ENCODE measurements at places on chromosomes 1 and 21.
A peak's percentile ranks its signal among the peaks of the same experiment; 100 is the strongest.

DNA sequence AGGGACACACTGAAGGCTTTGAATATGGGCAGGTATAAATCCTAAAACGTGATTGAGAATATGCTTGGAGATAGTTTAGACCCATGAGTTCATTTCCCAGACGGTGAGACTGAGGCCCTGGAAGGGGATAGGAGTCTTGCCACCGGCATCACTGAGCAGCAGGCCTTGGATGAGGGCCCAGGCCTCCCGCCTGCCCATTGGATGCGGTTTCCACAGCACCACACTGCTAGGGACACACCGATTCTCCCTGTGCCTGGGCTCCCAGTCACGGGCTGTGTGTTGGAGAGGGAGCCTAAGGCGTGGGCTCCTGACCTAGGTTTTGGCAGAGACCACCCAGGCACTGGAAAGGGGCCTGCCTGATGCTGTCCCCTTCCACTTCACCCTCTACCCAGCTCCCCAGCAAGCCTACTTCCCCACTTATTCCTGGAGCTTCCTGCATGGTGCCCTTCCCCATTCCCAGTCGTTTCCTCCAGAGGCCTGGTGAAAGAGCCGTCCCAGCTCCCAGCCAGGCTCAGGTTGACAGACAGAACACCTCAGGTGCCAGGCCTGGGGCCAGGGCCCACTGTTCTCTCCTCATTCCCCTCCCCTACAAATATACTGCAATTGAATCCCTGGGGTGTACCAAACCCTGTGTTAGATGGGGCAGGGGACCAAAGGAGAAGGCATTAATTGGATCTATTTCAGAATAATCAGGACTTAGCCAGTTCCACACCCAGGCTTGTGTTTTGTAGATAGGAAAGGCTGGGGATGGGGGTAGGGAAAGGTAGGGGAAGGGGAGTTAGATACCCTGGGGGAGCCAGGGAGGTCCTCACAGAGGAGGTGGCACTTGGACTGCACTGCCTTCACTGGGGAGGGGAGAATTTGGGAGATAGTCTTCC is 3.4 kb downstream of the FOXO6 start:
- no peak for DNase-seq

GRCh38 chr1:25009671-25010262 is 79.7 kb upstream of the RUNX3 start:
- no peak for DNase-seq

DNA sequence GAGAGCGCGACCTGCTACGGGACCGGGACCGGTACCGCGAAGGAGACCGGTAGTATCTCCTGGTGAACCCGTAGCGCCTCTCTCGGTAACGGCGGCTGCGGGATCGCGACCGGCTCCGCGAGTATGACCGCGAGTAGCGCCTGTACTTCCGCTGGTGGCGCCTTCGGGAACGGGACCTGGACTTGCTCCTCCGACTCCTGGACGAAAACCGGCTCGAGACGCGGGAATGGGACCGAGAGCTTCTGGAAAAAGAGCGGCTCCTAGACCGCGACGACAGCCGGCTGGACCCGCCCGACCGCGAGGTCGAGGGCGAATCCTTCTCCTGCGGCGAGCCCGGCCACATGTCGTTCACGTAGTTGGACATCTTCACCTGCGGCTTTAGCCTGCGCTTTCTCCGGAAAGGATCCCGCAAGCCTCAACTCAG is 642 bp downstream of the RSRP1 start:
- DNase-seq, result no peak

GRCh38 chr1:160682983-160683865 is 28.4 kb downstream of the CD48 start:
- DNase-seq, result no peak

DNA sequence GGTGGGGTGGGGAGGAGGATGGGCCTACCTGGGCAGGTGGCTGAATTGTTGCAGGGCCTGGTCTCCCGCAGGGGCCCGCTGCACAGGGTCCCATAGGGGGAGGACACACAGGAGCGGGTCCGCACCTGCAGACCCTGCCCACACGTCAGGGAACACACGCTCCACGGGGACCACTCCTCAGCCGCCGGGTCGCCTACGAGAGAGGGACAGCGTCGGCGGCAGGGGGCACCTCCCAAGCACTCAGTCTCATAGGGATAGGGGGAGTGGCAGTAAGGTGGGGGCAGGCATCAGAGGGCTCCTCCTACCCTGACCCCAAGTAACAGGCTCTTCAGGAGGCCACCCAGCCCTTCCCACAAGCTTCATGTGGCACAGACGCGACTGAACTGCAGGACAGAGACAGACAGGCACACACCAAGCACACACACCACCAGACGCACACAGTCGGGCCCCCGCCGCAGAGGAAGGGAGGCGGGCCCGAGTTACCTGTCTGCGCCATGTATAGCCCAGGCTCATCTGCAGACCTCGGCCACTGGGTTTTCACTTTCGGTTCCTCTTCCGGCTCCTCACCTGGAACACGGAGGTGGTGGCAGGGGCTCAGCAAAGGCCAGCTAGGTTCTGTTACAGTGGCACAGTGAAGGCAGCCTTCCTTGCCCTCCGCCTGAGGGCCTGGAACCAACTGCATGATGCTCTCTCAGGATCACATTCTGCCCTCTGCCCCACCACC is 19.8 kb downstream of the ADGRB2 start:
- no peak for DNase-seq

- no peak for DNase-seq
Measured at GRCh38 chr1:82778612-82779011, 977.9 kb downstream of the ADGRL2 start.

GRCh38 chr1:119964673-119965363 is 68.5 kb upstream of the ADAM30 start:
- DNase-seq, result no peak

DNA sequence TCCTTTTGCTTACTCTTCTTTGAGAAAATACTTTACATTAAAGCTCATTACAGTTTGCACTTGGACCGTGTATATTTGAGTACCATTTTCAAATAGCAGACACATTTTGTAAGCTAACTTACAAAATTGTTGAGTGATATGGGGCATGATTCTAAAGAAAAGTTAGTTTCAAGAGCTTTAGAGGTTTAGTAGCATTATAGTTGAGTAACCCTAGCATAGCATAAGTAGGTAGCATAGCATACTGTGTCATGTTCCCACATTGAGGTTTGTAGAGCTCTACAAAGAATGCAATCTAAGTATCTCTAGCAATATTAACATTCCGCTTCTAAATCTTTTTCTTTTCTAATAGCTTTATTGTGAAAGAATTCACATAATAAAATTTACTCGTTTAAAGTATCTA is 92.0 kb downstream of the ITSN1 start:
- DNase-seq, result no peak

DNA sequence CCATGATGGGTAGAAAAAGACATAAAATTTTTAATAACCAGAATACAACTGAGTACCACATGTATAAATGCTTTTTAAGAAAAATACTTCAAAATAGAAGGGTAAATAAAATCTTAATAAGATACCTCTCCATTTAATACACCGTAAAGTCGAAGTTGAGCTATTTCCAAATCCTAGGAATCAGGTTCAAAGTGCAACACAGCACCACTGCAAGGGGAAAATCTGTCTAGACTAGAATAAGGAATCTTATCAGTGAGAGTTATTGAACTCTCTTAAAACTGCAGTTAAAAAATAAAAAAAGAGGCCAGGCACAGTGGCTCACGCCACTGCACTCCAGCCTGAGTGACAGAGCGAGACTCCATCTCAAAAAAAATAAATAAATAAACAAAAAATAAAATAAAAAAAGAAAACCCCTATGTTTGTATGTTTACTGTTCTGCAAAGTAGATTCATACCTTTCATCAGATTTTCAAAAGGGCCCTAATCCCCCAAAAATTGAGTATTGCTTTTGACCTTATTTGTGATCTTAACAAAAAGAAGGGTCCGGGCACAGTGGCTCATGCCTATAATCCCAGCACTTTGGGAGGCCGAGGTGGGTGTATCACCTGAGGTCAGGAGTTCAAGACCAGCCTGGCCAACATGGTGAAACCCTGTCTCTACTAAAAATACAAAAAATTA is 109.0 kb downstream of the EIF4G3 start:
- DNase-seq, result no peak

GRCh38 chr1:85865213-85865612 is 157.0 kb upstream of the ZNHIT6 start:
- no peak for DNase-seq

- peak; percentile 51 for DNase-seq
Measured at GRCh38 chr21:45892916-45893739, 88.4 kb upstream of the COL6A1 start.

- no peak for DNase-seq
Measured at GRCh38 chr1:247295746-247296145, 35.9 kb downstream of the ZNF496 start.

DNA sequence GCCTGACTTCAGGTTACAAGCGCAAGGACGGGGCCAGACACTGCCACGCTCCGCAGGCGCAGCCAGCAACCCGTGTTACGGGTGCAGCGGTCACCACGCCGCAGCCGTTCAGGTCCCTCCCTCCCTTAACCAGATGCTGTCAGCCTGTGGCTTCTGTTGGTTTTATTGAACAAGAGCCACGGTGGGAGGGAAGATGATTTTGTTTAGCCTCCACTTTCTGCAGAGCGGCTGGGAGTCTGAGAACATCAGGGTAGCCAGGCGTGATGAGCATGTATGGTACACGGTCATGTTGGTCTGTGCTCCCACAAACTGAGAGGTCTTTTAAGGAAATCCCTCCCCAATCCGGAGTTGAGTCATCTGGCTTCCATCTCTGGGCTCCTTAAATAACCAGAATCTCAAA is 18.5 kb upstream of the ADARB1 start:
- DNase-seq, result no peak

GRCh38 chr1:115647919-115648650 is 6.3 kb downstream of the VANGL1 start:
- no peak for DNase-seq

DNA sequence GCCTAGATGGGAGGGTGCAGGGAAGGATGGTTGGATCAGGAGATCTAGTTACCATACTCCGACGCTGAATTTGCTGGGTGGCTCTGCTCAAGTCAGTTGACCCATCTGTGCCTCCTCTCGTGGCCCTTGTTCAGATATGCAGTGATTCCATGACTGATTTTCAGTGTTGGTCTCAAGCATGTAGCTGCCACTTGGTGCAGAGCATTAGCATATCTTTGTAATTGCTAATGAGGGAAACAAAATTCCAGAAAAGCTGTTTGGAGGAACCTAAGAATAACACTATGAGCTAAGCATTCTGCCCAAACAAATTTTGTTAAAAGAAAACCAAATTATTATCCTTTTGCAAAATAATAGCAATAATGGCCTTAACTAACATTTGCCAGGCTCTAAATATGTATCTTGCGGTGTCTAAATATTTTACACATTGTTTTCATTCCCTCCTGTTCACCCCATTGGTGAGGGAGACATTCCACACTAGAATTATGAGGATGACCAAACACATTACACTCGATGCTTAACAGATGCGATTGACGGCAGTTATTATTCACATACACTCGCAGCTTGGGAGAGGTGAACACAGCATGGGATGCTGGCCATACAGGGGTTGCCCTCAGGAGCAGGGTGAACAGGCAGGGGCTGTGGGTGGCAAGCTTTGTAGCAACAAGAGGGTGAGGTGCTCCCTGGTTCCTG is 69.1 kb downstream of the KCNJ15 start:
- no peak for DNase-seq

DNA sequence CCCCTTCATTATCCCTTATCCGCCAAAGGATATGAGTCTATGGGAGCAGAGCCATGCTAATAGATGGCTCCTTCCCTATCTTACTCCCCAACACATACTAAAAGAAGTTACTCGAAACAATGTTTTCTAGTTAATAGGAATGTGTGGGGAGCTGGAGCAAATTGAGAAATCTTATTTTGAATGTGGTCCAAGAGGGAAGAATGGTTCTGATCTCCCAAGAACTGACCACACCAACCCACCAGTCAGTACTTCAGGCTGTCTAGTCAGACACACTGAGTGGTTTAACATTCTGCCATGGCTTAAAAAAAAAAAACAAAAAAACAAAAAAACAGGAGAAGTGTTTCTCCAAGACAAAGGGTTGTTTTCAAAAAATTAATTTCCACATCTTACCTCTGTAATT is 31.5 kb upstream of the DNASE2B start:
- DNase-seq, result no peak

DNA sequence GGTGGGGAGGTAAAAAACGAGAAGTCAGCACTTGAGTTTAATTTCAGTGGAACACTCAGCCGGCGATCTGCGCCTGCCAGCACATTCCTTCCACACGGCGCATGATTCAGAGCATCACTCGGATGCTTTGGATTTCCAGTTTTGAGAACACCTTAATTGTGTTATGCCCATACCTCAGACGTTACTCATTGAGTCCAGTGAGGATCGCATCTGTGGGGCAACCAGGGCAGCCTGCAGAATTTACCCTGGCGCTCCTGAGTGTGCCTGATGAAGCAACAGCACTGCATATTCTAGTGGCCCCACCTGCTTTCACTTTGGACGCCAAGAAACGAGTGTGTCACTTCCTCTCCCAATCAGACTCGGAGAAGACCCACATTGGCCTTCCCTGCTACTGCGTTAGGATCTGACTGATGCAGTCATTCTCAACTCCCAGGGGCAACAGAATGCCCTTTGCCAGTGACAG is 19.9 kb downstream of the FAM89A start:
- DNase-seq, result no peak

DNA sequence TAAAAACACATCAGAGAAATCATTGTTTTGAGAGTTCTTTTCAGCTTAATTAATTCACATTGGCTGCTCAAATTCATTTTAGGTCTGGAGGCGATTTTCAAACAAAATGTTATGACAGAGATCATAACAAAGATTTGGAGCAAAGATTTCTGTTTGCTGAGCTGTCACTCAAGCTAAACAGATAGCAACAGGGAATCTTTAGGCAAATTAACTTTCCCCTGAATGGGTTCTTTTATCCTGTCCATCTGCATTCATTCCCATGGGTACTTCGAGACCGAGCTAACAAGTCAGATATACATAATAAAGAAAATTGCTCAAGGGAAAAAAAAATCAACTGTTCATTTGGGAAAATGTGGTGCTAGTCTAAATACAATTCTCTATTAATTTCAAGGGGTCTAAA is 30.2 kb upstream of the CA6 start:
- no peak for DNase-seq

DNA sequence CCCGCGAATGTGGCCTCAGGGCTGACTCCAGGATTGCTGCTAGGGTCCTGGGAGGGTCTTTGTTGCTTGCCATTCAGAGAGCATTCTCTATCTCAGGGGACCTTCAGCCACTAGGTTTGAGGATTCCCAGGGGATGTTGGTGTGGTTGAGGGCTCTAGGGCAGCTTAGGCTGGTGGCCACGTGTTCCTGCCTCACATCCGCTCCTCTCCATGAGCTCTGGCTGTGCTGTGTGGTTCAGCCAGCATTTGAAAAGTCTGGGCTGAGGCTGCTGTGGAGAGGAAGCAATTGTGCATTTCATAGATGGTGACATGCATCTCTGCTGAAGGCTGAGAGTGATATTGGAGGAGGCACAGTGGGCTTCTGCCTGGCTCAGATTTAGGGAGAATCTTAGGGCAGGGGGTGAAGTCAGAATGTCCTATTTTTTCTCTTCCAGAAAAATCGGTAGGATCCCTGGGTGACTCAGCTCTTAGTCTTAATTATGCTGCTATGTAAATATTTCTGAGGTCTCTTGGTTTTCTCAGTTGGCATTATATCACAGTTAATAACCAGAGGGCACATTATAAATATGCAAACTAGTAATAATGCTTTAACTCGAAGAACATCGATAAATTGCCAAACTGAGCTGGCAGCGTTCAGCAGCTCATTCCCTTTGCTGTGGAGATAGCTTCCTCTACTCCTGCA is 182.3 kb downstream of the CAMTA1 start:
- DNase-seq, result no peak

Data from posterior vena cava (tissue), 2 donors.